ENCODE measurements at places on chromosomes 6 and 20.

DNA sequence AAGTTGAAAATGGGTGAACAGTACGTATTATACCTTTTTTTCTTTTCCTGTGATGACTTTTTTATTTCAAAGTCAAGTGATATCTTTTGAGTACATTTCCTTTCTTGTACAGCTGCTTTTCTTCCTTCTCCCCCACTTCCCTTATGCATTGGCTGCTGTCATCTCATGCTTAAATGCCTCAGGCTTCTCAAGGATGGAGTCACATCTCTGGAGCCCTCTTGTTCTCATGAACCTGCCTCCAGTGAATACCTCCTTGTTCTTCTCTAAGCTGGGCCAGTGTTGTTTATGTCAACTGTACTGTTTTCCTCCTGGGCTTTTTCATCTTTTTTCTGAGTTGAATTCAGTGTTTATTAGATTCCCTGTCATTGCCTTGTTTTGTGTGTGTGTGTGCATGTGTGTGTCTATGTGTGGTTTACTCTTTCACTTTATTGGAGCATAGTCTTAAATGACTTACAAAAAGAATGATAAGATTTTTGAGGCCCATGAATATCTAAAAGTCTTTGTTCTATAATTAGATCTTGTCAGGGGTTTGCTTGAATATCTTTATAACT, 23.6 kb downstream of the STXBP5 start:
- DNase-seq, result no peak

GRCh38 chr6:16496210-16496609, 257.8 kb downstream of the GMPR start:
- DNase-seq, result no peak

- DNase-seq, result no peak
Measured at GRCh38 chr6:9412951-9413559, 977.7 kb upstream of the SLC35B3 start.

- DNase-seq, result no peak
Measured at GRCh38 chr6:37126961-37127616, 42.9 kb upstream of the PIM1 start.

DNA sequence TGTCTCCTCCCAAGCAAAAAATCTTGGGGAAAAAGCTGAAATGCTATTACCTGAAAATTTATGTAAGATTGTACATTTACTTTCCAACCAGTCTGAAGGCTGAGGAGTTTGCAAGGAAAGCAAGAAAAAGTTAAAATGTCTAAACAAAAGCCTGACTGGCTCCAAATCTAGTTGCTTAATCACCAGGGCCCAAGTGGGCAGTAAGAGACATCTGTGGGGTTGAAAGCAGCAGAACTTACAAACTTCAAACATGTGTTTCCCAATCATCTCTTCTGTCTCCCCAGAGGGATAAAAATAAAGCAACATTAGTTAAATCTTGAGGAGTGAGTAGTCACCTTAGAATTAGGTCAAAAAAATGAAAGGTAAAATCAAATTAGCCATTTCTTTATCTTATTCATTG, 98.6 kb downstream of the OGFRL1 start:
- no peak for DNase-seq

- DNase-seq, result no peak
Measured at GRCh38 chr6:84501315-84501714, 263.1 kb downstream of the TBX18 start.

DNA sequence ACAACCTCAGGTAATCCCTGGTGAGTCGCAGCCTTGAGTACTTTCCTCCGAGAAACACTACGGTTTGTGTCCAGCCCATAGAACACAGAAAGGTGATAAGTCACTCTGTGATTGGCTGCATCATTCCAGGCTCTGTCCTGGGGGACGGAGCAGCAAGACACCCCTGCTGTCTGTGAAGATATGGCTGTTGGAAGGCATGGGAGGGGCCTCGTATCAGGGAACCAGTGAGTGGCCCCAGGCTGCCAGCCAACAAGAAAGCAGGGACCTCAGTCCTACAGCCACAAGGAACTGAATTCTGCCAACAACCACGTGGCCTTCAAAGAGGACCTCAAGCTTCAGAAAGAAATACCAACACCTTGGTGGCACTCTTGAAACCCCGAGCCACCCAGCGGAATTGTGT, 6.4 kb upstream of the EEF1A2 start:
- no peak for DNase-seq

GRCh38 chr6:126235363-126235762, 104.6 kb upstream of the CENPW start:
- DNase-seq, result no peak

- DNase-seq, result no peak
Measured at GRCh38 chr6:35052694-35053565, 88.2 kb downstream of the TCP11 start.

GRCh38 chr6:136587527-136587926, 37.3 kb upstream of the MAP7 start:
- no peak for DNase-seq

GRCh38 chr6:98014442-98015201, 731.6 kb upstream of the MMS22L start:
- DNase-seq, result no peak

DNA sequence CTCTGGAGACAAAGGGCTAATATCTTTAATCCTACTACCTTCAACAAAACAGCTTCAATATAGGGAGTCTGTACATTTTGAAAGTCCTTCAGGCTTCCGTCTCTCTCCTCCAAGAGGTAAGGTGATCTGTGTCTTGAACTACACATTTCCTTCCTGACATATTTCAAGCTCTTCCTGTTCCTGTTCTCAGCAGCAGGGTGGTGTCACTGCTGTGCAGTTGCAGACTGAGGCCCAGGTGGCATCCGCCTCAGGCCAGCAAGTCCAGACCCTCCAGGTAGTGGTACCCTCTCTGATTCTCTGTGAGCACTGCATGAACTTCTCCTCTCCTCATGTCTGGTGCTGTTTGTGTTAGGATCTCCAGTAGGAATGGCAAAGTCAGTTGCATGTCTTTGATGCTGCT, 7.8 kb downstream of the NFYA start:
- no peak for DNase-seq

DNA sequence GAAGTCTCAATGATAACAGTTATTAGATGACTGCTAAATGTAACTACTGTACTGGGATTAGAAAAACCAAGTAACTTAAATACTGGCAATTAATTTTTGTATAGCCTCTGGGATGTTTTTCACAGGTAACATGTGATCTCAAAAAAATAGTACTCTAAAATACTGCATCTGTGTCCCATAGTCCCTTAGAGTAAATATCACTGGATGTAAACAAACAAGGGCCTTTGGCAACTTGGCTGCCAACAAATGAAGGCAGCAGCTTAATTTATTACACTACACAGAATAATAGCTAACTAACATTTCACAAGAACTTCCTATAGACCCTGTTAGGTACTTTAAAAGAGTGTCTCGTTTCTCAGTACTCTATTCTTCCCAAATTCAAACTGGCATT, 14.0 kb downstream of the ARHGAP18 start:
- no peak for DNase-seq

DNA sequence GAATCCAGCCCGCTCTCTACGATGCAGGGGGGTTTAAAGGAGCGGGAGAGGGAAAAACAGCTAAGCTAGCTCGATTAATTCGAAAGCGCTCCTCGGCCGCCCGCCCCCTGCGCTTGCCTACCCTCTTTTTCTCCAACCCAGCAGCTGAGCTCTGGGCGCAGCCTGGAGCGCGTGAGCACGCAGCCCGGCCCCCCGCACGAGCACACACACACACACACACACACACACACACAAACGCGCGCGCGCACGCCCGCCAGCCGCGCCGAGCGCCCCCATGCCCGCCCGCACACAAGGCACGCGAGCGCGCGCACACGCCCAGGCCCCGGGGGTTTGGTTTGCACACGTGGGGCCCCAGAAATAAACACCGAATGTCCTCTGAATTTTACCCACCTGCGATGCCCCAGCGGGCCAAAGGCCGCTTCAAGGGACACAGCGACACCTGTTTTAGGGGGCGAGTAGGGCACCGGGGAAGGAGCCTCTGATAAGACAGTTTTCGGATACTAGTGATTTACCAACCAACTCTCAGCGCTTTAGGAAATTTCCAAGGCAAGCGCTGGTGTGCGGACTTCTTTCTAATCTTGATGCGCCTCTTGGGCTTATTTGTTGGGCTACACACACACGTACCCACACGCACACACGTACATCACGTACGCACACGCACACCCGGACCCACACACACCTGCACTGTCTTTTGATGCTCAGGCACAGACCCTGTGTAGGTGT, 802 bp upstream of the NRN1 start:
- no peak for DNase-seq
